ENCODE measurements at places on chromosomes 12 and 14.
A peak's percentile ranks its signal among the peaks of the same experiment; 100 is the strongest.

- DNase-seq: no peak
Measured at GRCh38 chr14:90829677-90830076, 13.4 kb upstream of the TTC7B start.

DNA sequence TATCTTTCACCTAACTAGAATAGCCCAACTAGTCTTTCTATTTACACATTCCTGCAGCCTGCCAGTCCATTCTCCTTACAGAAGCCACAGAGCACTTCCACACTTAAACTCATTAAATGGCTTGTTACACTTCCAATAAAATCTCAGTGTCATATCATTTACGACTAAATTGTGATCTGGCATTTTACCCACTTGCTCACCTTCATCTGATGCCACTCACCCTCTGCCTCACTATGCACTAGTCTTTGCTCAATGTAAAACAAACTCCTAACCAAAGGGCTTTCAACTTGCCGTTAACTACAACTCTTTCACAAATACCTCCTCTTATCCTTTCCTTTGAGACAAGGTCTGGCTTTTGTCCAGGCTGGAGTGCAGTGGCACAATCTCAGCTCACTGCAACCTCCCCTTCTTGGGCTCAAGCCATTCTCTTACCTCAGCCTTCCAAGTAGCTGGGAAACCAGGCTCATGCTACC, 24.1 kb downstream of the YAF2 start:
- DNase-seq: no peak

GRCh38 chr12:108298761-108299275, 40.3 kb downstream of the CMKLR1 start:
- DNase-seq: no peak

DNA sequence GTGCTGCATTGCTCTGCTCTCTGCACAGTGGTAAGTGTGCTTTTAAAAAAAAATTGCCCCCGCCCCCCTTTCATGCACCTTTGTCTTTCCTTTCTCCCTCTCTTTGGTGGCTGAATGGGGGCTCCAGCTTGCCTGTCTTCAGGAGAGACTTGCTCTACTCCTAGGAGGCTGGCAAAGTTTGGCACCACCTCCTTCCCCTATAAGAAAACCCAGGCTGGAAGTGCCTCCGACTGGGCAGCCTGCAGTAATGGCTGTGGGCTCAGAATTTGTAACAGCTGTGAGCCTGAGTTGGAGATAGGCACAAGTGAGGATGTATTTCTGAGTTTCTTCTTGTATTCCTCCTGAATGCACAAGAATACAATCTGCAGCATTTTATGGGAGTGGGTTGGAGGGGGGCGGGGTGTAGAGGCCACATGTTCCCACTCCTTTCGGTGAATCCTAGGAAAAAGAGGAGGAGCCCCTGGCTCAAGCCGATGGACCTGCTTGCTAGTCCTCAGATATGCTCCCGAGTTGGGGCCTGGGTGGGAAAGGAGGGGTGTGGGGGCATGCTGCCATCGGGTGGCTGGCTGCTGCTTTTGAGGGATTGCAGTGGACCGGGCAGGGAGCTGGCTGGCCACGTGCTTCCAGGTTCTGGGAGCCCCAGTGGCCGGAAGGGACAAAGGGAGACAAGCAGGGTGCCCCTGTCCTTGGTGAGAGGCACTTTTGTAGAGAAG, 124.3 kb downstream of the TSPAN9 start:
- no peak for DNase-seq

- peak; percentile 13 for DNase-seq
Measured at GRCh38 chr12:127773520-127773919, 493.4 kb upstream of the TMEM132C start.

DNA sequence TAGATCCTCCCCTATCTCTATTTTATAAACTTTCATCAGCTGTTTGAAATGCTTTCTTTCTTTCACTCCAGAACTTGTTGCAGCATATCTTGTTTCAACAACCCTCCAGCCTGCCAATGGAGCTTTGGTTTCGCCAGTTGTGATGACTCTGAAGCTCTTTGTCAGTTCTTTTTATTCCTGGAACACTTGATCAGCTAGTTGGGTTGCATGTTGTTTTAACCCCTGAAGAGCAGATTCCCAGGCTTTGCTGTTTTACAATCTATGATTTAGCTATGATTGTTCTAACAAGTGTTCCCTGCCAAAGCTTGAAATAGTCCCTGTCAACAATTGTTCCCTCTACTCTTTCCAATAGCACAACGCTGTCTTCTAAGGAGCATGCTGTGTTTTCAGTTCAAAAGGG, 50.6 kb upstream of the FUT8 start:
- no peak for DNase-seq

DNA sequence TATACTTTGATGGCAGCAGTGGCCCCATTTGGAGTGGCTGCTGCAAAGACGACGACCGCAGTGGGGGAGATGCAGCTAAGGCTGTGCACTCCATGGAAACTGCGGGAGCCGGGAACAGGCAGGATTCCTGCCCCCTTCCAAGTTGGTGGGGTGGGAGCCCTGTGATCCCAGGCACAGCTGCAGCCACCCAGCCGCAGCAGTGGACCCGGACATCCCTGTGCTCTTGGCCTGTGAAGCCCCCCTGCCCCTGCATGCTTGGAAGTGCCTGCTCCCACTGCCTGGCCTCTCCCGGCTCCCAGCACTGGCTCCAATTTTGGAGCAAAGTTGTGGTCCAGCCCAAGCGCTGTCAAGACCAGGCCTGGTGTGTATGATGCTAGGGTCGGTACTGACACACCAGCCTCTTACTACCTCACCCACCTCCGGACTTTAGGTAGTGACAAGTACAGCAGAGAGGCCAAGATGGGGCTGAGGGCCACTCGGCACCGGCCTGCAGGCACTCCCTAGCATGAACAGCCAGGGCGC, 502.8 kb upstream of the RPL10L start:
- no peak for DNase-seq

GRCh38 chr12:52175371-52176350, 16.2 kb downstream of the KRT80 start:
- DNase-seq: peak; percentile 19

DNA sequence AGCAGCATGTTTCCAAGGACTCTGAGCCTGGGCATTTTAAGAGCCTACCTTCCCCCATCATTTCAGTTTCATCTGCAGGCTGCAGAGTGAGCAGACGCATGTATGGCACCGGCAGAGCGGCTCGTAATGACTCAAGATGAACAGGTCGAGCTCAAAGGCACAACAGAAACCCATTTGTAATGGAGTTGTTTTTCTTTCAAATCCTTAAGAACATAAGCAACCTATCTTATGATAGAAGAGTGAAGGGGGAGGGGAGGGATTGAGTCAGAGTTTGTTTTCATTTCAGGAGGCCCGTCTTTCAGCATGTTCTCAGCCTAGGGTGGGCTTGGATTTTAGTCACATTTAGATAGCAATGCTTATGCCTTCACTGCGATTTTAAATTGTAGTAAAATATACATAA, 54.9 kb upstream of the CISTR start:
- DNase-seq: no peak

DNA sequence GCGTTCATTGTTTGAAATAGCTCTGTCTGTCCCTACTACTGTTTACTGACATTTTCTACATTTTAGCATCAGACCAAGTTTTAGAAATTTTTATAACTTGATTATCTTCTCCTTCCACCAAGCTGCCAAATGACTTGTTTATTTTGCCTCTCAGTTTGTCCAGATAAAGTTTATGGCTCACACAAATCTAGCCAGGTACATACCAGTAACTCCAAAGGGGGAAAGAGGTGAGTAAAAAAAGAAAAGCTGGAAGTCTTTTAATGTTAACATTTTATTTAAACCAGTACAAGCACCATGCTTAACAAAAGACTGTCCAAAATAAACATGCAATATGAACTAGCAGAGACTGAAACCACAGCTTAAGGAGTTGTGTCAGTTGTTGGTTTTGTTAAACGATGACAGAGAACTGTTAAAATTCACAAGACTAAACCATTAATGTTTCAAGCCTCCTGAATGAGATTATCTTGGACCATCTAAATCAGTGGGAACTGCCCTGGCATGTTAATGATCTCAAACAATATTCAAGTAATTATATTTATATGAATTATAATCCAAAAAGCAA, 14.5 kb downstream of the GMFB start:
- no peak for DNase-seq

GRCh38 chr12:57875753-57876547, 29.4 kb upstream of the CTDSP2 start:
- no peak for DNase-seq

DNA sequence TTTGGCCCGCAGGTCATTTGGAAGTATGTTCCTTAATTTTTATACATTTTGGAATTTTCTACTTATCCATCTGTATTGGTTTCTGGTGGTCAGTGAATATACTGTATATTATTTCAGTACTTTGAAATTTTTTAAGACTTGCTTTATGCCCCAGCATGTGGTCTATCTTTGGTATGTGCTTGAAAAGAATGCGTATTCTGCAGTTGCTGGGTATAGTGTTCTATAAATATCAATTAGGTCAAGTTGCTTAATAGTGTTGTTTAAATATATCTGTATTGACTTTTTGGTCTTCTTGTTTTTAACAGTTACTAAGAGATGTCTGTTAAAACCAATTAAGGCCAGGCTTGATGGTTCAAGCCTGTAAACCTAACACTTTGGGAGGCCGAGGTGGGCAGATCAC, 21.7 kb upstream of the SIX1 start:
- DNase-seq: no peak

DNA sequence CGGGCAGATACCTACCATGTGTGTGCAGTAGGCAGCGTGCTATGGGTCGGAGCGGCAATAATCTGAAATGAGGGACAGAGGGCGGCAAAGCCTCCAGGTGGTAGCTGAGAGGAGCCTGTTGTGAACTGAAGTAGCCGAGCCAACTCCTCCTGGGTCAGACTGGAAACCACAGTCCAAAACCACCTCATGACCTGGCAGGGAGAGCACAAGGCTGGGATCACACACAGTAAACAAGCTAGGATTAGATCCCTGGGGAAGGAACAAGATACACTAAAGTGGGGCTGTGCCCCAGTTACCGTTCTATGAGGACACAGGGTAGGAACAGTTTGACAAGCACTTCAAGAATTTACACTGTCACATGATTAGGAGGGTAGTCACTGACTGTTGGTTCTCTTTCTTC, 49.0 kb downstream of the AREL1 start:
- DNase-seq: no peak

DNA sequence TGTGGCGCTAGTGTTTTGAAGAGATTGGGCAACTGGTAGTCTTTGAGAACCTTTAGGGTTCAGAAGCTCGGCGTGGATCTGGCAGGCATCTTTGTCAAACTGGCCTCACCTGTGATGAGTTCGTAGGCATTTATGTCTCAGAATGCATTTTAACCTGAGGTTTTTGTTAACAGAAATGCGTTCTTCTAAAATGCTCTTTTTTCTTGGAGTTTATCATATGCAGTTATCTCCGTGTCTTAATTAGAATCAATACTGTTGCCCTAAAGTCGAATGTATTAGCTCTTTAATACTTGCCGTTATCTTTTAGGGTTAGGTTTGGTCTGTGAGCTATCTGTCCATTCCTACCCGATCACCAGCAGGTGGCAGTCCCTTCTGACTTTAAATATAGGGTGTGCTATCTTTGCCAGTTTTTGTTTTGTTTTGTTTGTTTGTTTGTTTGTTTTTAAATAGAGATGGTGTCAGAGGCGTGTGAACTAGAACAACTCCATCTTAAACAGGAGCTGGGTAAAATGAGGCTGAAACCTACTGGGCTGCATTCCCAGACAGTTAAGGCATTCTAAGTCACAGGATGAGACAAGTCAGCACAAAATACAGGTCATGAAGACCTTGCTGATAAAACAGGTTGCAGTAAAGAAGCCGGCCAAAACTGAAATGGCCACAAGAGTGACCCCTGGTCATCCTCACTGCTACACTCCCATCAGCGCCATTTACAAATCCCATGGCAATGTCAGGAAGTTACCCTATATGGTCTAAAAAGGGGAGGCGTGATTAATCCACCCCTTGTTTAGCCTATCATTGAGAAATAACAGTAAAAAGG, 1.4 kb downstream of the ATF1 start:
- DNase-seq: no peak

- no peak for DNase-seq
Measured at GRCh38 chr12:92879698-92880322, 49.3 kb downstream of the EEA1 start.

GRCh38 chr12:123038966-123039365, 58.5 kb downstream of the ARL6IP4 start:
- no peak for DNase-seq

DNA sequence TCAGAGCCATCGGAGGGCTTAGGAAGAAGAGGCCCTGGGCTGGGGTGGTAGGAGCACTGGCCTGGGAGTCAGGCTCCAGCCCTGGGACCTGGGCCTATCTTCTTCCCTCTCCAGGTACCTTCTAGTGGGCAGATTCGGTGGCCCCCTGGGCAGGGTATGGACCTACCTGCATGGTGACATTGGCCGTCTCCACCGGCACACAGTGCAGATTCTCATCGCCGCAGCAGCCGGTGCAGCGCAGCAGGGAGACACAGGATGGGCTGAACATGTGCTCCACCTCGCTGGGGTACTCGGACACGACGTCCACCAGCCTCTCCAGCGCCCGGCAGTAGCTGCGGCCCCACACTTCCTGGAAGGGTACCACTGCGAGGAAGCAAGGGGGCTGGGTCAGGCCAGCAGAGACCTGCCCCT, 6.2 kb downstream of the PGF start:
- DNase-seq: no peak

DNA sequence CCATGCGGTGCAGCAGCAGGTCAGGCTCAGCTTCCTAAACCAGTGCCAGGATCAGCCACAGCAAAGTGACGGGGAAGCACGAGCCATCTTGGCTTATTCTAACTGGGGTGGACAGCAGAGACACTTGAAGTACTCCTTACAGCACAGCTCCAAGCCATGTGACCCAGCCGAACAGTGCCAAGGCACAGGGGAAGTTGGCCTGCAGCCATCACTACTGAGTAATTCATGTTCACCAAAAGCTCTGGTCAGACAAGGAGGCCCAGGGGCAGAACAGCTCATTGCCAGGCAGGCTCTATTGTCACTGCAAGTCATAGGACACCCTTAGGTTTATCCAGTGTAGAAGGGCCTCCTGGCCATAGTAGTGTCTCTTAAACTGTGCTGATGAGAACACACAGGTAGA, 23.4 kb upstream of the SLC35F4 start:
- DNase-seq: no peak

DNA sequence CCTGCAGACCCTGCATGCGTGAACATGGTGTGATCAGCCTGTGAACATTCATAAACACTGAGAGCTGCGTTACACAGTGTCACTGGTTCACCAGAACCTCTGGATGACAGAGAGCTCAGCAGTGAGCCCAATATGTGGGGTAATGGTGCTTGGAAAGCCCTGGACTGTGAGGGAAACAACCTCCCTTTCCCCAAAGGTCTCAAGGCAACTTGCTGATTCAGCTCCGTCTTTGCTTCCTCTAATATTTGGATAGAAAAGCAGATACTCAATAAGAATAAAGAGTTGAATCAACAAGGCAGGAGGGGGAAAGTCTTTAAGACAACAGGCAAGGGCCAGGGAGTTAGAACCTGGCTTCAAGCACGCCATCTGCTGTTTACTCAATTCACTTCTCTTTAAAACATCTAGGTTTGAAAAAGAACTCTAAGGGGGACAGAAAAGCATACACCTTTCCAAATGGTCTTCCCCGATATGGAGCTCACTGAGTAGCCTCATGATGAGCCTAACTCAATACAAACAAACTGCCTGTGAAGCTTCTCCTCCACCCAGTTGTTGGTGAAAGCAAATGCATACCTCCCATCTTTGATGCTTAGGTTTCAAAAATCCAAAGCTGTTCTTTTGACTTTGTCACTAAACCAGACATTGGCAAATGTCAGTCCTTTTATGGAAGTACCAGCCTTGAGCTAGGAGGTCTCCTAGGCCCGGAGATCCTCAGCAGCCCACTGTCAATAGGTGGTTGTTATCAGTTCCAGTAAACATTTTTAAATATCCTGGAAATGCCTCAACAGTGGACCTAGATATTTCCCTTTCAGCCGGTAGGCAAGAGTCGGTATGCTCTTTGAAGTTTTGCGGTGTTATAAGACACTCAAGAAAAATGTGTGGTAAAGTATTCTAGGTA, 76.1 kb downstream of the SAMD4A start:
- DNase-seq: no peak

- no peak for DNase-seq
Measured at GRCh38 chr12:52318241-52318990, 2.8 kb downstream of the KRT83 start.
